NCI-H526 treated with DMSO at 0.1 percent for 48 hours (cell line): ENCODE measurements at places on chromosomes 11 and 22.

DNA sequence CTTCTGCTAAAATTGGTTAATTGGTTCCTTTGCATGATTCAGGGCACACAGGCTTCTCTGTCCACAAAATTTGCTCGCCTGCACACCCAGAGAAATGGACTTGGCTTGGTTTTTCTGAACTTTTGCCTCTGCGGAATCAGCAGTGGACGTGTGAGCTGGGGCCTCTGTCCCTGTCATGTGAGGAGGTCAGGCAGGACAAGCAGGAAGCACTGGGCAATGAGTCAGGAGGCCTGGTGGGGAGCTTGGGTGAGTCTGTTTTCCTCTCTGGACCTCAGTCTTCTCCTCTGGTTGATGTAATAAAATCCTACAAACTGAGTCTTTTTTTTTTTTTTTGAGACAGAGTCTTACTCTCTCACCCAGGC lies 10.4 kb upstream of the CELSR1 start:
- no peak for DNase-seq

- DNase-seq: no peak
Observed at GRCh38 chr11:115067471-115067870, 389.1 kb downstream of the NXPE2 start.

- no peak for DNase-seq
Observed at GRCh38 chr11:6584528-6584927, 18.9 kb downstream of the RRP8 start.

DNA sequence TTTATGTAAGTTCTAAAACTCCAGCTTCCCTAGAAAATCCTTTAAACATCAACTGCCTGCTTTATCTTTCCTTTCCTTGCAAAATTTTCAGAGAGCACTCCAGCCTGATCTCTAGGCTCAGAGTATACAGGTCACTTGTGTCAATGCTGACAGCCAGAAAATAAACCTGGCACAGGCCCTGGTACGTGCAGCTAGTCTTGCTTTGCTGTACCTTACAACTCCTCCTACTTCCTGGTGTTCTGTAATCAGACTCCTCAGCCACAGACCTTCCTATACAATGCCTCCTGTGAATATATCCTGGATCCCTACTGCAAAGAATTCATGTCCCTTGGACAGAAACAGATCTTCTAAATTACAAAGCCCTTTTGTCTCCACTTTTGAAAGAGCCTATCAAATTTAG lies 24.2 kb upstream of the TMEM123 start:
- DNase-seq: peak; percentile 55
